ENCODE measurements at places on chromosomes 2 and 18. TPM values are rescaled to one million over a fixed set of nuclear protein-coding genes. Genes with fewer than 3 reads are reported as not detected.

GRCh38 chr2:42851740-42852250 is 59.4 kb upstream of the HAAO start:
- no peak for DNase-seq

The FASTKD1 gene
- total RNA-seq: 45.7 TPM

The ADD2 gene
- 1.1 TPM for total RNA-seq

DNA sequence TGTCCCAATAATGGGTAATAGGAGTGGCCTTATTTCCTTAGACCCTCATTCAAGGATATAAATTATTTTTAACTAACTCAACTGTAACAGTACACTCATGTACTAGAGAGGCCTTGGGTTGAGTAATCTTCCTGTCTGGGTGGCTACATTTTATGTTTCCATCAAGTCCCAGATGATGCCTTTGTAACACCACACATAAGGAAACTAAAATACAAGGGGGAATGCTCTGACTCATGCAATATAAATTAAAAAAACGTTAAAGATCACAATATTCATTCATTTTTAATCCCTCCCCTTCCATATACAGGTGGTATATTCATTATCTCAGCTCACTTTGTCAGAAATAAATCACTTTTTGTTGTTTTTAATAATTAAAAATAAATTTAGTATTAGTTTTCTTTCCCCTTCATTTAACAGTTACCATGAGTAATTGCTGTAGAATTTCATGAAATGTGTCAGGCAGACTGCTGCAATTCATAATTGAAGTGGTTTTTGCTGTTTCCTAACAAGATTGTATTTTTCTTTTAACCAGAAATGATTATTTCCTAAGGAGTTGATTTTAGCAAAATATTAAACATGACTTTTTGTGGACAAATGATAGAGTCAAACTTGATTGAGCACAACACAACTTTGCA is 1403.6 kb downstream of the SUCLG1 start:
- DNase-seq: no peak

DNA sequence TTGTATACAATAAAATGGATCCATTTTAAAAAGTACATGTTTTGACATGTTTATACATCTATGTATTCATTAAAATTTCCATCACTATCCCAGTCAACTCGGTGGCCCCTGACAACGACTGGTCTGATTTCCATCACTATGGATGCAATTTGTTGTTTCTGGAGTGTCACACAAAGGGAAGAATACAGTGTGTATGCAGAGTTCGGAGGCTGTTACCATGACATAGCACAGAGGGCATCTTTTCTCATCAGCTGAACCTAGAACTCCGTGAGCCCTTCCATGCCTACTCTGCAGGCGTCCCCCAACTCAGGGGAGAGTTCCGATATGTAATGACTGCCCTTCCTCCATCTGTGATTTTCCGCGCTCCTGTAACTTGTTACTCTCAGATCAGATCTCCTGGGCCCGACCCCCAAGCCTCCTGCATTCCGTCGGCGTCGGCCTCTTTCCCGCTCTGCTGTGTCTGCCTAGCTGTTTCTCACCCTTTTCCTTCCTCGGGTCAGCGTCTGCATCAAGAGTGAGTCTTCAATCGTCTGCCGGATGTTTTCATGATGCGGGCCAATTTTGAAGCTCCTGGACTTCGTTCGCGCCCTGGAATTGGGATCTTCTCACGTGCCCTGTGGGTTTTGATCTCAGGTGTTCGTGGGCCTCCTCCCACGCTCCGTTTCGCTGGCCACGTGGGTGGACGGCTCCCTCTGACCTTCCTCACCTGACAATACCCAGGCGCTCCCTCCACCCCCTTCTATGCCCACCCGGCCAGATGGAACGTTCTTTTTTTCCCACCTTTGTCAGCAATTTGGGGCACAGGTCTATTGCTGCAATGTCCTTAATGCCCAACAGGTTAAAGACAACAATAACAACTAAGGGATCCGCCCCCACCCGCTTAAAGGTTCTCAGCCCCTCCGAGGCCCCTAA is 161.0 kb downstream of the TWIST2 start:
- no peak for DNase-seq

- DNase-seq: no peak
Observed at GRCh38 chr2:116585669-116586327, 1228.7 kb upstream of the DDX18 start.

GRCh38 chr18:365651-366050 is 97.8 kb upstream of the THOC1 start:
- DNase-seq: no peak

GRCh38 chr18:62420513-62421209 is 95.6 kb downstream of the TNFRSF11A start:
- DNase-seq: no peak

GRCh38 chr18:24543795-24544498 is 83.5 kb downstream of the HRH4 start:
- no peak for DNase-seq

The SP140L gene
- 2.7 TPM for total RNA-seq

- no peak for DNase-seq
Observed at GRCh38 chr2:224433442-224433841, 31.5 kb upstream of the FAM124B start.

DNA sequence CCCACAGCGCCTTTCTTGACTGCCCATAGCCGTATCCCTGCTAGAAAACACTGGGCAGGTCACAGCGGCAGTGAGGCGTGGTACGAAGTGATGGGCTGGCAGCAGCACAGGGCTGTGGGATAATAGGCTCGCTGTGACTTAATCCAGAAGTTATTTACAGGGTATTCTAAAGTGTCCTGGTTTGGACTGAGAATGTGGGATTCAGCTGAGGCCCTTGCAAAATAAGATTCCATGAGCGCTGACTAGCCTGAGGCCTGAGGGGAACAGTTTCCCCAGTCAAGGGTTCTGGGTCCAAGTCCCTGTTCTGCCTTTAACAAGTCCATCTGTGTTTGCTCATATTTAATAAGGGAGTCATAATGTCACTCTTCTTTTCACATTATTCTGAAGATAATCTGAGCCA is 34.6 kb downstream of the SETBP1 start:
- DNase-seq: no peak

DNA sequence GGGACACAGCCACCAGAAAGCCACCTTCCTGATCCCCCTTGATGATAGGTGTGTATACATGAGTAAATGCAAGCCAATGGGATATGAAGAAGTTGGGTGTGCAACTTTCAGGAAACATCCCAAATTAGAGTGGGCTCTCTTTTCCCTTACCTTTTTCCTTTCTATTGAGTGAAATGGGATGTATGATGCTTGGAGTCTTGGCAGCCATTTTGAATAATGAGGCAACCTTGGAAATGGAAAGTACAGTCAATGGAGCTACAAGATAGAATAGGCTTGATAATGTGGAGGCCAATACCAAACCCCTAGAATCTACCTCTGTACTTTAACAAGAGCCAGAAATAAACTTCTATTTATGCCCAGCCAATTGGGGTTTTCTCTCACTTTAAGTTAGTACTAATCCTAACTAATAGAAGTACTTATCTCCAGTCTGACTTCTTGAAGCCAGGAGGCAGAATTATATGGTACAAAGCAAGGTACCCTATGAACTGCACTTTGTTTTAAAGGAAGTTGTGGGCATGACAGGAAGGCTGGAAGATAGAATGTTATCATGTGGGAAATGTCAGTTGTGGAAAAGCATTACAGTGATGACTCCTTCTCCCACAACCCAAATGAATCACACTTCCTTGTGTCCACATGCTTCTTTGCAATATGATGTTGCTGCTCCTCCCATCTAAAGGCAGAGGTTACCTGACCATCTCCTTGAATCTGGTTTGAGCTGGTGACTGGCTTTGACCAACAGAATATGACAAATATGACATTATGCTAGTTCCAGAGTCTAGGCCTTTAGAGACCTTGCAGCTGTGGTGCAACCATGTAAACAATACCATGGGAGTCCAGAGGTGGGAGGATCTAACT is 12.9 kb upstream of the NABP1 start:
- no peak for DNase-seq

DNA sequence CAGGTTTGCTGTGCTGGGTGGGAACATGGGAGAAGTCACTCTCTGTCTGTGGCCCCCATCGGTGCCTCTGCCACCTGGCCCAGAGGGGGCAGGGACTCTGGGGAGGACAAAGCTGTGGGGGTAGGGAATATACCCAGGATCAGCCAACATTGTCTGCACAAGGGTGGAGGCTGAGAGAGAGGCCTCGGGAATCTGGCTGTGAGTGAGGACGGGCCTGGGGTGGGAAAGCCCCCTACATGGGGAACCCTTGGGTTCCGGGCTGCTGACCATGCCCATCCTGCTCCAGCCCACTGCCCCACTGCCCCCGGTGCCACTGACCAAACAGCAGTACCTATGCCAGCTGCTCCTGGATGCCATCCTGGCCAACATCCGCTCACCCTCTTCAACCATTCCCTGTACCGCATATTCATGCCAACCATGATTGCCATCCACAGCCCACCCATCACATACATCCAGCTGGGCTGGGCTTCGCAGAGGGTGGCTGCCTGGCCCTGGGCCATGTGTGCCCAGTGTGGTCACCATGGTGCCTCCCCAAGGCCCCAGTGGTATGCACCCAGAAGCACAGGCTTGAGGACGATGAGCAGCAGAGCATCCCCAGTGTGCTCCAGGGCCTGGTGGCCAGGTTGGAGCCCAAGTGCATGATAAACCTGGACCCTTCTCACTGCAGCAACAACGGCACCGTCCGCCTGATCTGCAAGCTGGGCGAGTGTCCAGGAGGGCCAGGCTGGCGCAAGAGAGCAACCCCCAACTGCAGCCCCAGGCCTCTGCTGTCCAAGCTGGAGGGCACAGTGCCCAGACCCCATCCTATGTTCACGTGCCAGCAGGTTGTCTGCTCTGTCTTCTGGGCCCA is 6.9 kb upstream of the POTEF start:
- DNase-seq: peak; percentile 6

GRCh38 chr2:38192046-38192445 is 116.1 kb upstream of the CYP1B1 start:
- no peak for DNase-seq

GRCh38 chr2:236888794-236889780 is 196.6 kb upstream of the COPS8 start:
- no peak for DNase-seq

GRCh38 chr18:48099481-48100164 is 169.2 kb upstream of the SMAD2 start:
- DNase-seq: no peak

The DNAH7 gene
- total RNA-seq: 5.7 TPM

DNA sequence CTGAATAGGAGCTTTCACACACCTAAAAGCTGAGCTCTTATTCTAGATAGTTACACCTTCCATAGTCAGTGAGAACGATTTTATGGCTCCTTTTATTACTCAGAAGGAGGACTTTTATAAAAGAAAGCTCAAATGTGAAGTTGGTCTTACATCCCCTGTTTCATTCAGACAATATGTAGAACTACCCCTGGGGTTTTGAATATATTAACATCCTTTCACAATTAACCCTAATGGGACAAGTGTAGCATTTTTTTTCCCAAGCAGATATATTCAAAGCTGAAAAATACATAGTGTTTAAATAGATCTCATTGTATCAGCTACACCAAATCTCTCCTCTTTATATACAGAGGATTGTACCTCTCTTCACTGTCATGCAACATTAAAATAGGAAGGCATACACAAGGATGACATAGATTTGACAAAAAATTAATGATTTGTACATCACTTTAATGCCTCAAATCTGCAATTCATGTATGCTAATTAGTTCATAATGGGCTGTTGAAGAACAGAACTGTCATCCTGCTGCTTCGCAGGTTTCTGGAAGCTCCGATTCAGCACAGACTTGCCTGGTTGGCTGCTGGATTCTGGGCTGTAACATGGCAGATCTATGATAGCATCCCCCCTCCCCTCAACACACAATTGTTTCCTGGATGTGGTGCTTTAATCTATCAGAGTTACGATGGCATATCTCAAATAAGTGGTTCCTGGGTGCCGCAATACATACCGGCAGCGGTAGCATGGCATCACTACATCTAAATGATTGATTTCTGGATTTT is 129.7 kb upstream of the PARD3B start:
- DNase-seq: no peak
